ENCODE measurements at places on chromosomes 3 and 15. TPM values are rescaled to one million over a fixed set of nuclear protein-coding genes. Genes with fewer than 3 reads are reported as not detected.

TIMP4 gene
- 17.6 TPM for total RNA-seq

UROC1 gene
- total RNA-seq, result 0.27 TPM

RHOV gene
- total RNA-seq, result 4.3 TPM

AADACL2 gene
- total RNA-seq, result not detected

ALDH1A2 gene
- 8.9 TPM for total RNA-seq

RBMS3 gene
- 53.4 TPM for total RNA-seq

CCDC33 gene
- total RNA-seq, result 0.27 TPM

VILL gene
- 8.6 TPM for total RNA-seq

IFRD2 gene
- total RNA-seq, result 19.3 TPM

ACOX2 gene
- 3.4 TPM for total RNA-seq

SERPINI1 gene
- 36.5 TPM for total RNA-seq

KBTBD13 gene
- total RNA-seq, result not detected

MOBP gene
- 0.73 TPM for total RNA-seq

NR2E3 gene
- total RNA-seq, result 0.54 TPM

TTC23 gene
- 19.7 TPM for total RNA-seq

THSD4 gene
- total RNA-seq, result 4.6 TPM

NT5DC2 gene
- total RNA-seq, result 39.0 TPM

ADAMTS7 gene
- total RNA-seq, result 25.9 TPM

ZNF501 gene
- 20.3 TPM for total RNA-seq

ALPK3 gene
- 2.3 TPM for total RNA-seq

ZFAND6 gene
- 190 TPM for total RNA-seq

MST1R gene
- total RNA-seq, result 1.4 TPM

GALNT15 gene
- 27.5 TPM for total RNA-seq

LIPC gene
- not detected for total RNA-seq

SHC4 gene
- total RNA-seq, result 9.5 TPM

CCDC80 gene
- 12.8 TPM for total RNA-seq

FRMD5 gene
- total RNA-seq, result 27.9 TPM

ZNF385D gene
- 99.6 TPM for total RNA-seq

ECE2 gene
- total RNA-seq, result 10.1 TPM
